ENCODE measurements at places on chromosomes 1 and 21.

DNA sequence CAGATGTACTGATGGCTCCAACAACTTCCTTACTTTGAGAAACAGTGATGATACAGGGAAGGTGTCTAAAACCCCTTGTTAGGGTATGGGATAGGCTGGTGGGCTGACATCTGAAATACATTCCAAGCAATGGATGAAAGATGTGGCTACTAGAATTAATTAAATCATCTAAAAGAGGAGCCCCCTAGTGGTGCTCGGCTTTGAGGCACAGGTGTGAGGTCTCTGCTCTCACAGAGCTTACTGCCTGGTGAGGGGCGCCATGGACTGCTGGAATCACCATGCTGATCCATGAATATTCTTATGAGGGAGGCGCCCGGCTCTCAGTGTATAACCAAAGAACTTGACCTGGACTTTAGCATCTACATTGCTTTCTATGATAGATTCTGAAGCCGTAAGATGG, 48.5 kb downstream of the GNG4 start:
- peaks cover 7% of the 10 kb centered on the region for H3K27me3 ChIP-seq
- no peaks in the 10 kb centered on the region for H3K36me3 ChIP-seq
- H3K4me3 ChIP-seq = no peak overlapping the region
- H3K27ac ChIP-seq = no peak overlapping the region
- DNase-seq = no peak

- H3K27ac ChIP-seq = no peak overlapping the region
- H3K36me3 ChIP-seq = no peaks in the 10 kb centered on the region
- no peak overlapping the region for H3K4me3 ChIP-seq
- no peaks in the 10 kb centered on the region for H3K4me1 ChIP-seq
- no peak for DNase-seq
Measured at GRCh38 chr1:160884579-160884978, 401 bp downstream of the ITLN1 start.

DNA sequence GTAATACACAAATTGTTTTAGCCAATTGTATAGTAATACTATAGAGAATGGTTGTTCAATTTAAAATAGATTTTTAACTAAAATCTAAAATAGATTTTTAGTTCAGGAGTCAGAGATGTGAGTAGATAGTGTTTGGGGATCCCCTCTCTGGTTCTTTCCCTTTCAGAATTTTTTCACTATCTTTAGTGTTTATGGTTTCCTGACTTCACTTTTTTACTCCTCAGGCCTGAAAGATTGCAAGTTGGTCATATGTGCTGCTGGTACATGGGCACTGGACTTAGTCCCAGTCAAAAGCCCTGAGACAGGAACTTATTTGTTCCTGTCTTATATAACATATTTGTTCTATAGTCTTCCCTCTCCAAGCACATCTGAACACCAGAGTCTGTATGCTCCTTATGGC, 96.8 kb upstream of the ATP1B1 start:
- no peaks in the 10 kb centered on the region for H3K27me3 ChIP-seq
- H3K36me3 ChIP-seq = no peaks in the 10 kb centered on the region
- H3K4me3 ChIP-seq = no peak overlapping the region
- peaks cover 9% of the 10 kb centered on the region for H3K4me1 ChIP-seq

DNA sequence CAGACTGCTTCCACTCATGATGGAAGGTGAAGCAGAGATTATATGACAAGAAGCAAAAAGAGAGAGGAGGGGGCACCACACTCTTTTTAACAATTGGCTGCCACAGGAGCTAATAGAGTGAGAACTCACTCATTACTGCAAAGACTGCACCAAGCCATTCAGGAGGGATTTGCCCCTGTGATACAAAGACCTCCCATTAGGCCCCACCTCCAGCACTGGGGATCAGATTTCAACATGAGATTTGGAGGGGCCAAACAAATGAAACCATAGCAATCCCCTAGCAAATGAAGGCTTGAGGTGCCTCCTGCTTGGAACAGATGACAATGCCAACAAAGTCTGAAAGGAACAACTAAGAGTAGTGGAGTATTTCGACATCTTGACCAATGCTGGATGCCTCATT, 122.5 kb upstream of the COA6 start:
- H3K4me1 ChIP-seq = no peaks in the 10 kb centered on the region
- H3K4me3 ChIP-seq = no peak overlapping the region
- H3K36me3 ChIP-seq = no peaks in the 10 kb centered on the region
- DNase-seq = no peak

DNA sequence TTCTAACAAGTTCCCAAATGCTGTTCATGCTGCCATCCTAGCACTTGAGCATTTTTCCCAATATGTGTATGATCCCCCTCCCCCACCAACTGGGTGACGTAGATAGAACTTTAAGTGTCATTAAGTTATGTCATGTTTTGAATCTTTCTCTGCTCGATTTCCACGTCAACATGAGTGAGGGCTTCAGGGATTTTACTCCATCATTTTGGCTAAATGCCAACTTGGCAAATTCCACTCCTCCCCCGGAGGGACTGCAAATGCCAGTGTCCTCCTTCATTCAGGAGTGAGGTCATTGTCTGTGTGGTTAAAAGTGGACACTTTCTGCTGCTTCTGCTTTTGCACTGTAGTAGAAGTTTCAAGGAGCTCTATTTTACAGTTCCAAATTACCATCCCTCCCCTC, 201.7 kb downstream of the FGGY start:
- H3K4me3 ChIP-seq = no peak overlapping the region
- H3K27ac ChIP-seq = no peak overlapping the region
- H3K27me3 ChIP-seq = no peaks in the 10 kb centered on the region
- peaks cover 10% of the 10 kb centered on the region for H3K36me3 ChIP-seq
- H3K4me1 ChIP-seq = peaks cover 37% of the 10 kb centered on the region

DNA sequence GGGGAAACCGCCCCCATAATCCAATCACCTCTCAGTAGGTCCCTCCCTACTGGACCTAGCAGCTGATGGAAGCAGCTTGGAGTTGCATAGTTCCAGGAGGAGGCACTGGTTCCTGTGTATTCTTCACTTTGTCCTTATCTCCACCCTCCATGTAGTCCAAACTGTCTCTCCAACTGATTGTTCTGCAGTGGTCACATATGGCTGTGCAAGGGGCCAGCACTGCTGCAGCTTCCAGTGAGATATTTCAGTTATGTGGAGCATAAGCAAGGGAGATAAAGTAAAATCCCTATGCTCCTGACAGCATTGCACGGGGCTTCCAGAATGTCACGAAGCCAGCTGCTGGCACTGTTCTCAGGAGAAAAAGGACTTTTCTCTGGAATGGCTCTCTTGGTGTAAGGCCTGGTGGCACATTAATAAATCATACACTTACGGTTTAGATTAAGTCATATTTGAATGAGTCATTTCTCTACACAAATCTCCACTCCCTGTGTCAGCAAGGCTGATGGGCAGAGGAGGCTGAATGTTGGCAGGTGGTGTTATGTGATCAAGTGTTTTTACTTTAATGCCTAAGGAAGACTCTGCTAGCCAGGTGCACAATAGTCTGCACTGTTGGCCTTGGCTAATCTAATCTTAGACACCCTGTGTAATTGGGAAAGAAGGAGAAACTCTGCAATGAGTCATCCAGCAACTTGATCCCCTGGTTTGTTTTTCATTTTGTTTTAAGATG, 93.4 kb downstream of the KCNK1 start:
- H3K4me1 ChIP-seq = peaks cover 13% of the 10 kb centered on the region
- no peaks in the 10 kb centered on the region for H3K36me3 ChIP-seq
- H3K27ac ChIP-seq = peak overlapping the region; percentile 26
- no peak overlapping the region for H3K4me3 ChIP-seq

DNA sequence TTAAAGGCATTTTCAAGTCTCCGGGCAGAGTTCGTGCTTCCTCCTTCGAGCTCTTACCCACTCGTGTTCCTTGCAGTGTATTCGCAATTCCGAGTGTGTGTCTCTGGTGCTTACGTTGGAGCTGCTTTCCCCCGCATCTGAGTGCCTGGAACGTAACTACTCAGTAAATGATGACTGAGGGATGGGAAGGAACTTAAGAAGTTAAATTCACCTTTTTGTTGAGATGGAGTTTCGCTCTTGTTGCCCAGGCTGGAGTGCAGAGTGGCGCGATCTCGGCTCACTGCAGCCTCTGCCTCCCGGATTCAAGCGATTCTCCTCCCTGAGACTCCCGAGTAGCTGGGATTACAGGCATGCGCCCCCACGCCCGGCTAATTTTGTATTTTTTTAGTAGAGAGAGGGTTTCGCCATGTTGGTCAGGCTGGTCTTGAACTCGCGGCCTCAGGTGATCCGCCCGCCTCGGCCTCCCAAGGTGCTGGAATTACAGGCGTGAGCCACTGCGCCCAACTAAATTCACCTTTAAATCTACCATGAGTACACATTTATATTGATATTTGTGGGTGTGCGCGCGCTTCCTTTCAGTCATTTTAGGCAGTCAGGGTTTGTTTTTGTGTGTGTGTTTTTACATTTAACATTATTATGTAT, 837 bp downstream of the NDUFS5 start:
- peaks cover 39% of the 10 kb centered on the region for H3K36me3 ChIP-seq
- peak overlapping the region; percentile 99 for H3K27ac ChIP-seq
- DNase-seq = no peak
- peaks cover 23% of the 10 kb centered on the region for H3K4me1 ChIP-seq
- peak overlapping the region; percentile 95 for H3K4me3 ChIP-seq

DNA sequence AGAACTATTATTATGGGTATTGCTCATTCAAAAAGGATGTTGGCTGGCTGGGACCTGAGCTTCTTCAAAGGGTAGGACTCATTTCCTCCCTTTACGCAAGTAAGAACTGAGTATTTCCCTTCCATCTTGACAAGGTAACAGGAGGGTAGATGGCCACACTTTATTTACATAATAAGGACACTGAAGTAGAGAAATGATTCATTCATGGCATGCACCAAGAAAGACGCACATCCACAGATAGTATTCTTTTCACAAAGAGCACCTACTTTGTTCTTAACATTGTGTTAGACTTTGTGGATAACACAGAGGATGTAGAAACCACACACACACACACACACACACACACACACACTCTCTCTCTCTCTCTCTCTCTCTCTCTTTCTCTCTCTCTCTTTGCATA, 82.9 kb downstream of the FAM78B start:
- peaks cover 27% of the 10 kb centered on the region for H3K4me1 ChIP-seq
- H3K36me3 ChIP-seq = no peaks in the 10 kb centered on the region

GRCh38 chr1:245086389-245086969, 68.3 kb upstream of the KIF26B start:
- no peak overlapping the region for H3K27ac ChIP-seq
- H3K4me3 ChIP-seq = no peak overlapping the region
- DNase-seq = no peak
- H3K36me3 ChIP-seq = peaks cover 46% of the 10 kb centered on the region
- H3K27me3 ChIP-seq = no peaks in the 10 kb centered on the region
- H3K4me1 ChIP-seq = no peaks in the 10 kb centered on the region

GRCh38 chr1:169443923-169444322, 16.6 kb upstream of the CCDC181 start:
- no peak overlapping the region for H3K4me3 ChIP-seq
- peaks cover 15% of the 10 kb centered on the region for H3K27me3 ChIP-seq
- no peaks in the 10 kb centered on the region for H3K4me1 ChIP-seq
- no peak overlapping the region for H3K27ac ChIP-seq
- no peaks in the 10 kb centered on the region for H3K36me3 ChIP-seq

DNA sequence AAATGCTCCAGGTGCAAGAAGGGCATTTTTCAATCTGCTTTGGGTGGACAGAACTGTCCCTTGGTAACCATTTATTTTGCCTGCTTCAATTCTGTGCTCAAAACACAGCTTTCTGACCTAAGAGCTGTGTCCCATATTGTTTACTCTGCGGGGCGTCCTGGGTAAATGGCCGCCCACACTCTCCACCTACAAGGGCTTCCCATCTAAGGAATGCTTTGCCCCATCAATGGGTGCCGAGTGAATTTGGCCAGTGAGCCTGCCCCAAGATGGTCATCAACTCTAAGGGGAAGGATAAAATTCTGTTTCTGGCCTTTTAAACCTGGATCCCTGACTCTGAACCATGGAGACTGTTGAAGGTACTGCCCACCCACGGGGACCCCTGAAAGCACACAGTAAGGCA, 55.5 kb upstream of the FAM89A start:
- H3K4me1 ChIP-seq = peaks cover 8% of the 10 kb centered on the region
- no peak overlapping the region for H3K27ac ChIP-seq
- DNase-seq = no peak
- H3K4me3 ChIP-seq = no peak overlapping the region
- H3K27me3 ChIP-seq = peaks cover 55% of the 10 kb centered on the region

DNA sequence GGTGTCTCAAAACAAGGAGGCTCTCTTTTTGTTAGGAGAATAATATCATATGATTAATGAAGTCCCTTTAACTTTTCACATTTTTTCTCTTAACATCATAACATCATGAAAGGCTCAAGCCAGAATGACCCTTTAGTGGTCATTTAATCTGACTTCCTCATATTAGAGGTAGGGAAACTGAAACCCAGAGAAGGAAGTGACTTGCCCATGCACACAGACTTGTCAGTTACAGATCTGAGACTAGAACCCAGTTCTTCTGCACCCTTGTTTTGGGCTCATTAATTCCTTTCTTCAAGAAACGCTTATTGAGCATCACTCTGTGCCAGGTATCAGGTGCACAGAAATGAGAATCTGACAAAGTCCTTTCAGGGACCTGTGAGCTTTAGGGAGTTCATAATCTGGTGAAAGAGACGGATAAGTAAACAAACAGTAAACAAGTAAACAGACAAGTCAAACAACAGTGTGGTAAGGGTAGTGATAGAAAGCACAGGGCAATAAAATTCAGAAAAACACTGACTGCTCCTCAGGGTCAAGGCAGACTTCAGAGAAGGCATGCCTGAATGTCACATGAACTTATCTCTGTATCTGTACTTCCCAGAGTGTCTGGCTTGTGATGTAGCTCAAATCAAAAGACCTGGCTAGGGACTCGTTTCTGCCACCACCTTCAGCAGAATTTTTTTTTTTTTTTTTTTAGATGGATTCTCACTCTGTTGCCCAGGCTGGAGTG, 38.3 kb upstream of the OSBPL9 start:
- DNase-seq = no peak
- no peak overlapping the region for H3K27ac ChIP-seq
- H3K27me3 ChIP-seq = peaks cover 6% of the 10 kb centered on the region
- no peak overlapping the region for H3K4me3 ChIP-seq
- H3K4me1 ChIP-seq = peaks cover 11% of the 10 kb centered on the region

- H3K27ac ChIP-seq = no peak overlapping the region
- no peak overlapping the region for H3K4me3 ChIP-seq
- H3K27me3 ChIP-seq = peaks cover 14% of the 10 kb centered on the region
Measured at GRCh38 chr1:93763704-93764365, 82.2 kb upstream of the BCAR3 start.

DNA sequence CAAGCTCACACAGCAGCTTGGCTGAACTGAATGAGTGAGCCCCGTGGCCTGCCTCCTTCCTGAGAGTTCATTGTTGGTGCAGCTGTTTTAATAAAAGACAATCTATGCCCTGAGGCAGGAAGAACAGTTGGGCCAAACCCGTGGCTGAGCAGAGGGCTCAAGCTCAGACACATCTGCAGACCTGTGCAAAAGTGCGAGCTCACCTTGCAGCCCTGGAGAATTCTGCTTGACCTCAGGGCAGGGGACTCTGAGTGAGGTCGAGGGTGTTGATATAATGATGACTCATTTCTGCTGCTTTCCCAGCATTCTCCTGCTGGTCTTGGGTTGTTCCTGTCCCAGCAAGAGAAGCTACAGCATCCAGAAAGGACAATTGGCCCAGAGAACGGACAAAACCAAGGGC, 61.0 kb downstream of the ATP5PO start:
- H3K27me3 ChIP-seq = peaks cover 8% of the 10 kb centered on the region
- no peak overlapping the region for H3K4me3 ChIP-seq
- H3K4me1 ChIP-seq = peaks cover 20% of the 10 kb centered on the region
- H3K27ac ChIP-seq = no peak overlapping the region
- DNase-seq = no peak

GRCh38 chr21:41260428-41260827, 56.2 kb upstream of the FAM3B start:
- no peak overlapping the region for H3K27ac ChIP-seq
- no peak overlapping the region for H3K4me3 ChIP-seq
- H3K36me3 ChIP-seq = peaks cover 42% of the 10 kb centered on the region
